ENCODE measurements at places on chromosomes 13 and 19.
A peak's percentile ranks its signal among the peaks of the same experiment; 100 is the strongest.

GRCh38 chr19:39240421-39240820 is 4.4 kb downstream of the IFNL3 start:
- no peak for DNase-seq

GRCh38 chr19:497491-497868 is 1.2 kb downstream of the MADCAM1 start:
- no peak for DNase-seq

DNA sequence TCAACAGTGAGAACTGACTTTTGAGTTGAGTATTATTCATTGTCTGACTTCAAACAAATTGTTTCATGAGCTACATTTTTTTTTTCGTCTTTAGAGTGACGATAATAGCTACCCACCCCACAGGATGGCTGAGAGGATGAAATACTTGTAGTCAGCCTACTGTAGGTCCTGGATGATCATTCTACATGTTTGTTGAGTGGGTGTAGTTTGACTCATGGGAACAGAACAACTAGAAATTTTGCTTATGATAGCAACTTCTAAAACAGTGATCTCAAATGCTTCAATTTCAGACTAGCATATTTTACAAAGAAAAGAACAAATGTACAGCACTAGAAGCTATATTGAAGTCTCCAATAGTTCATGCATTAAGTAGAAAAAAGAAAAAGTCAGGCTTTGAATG is 651.8 kb downstream of the PCDH9 start:
- DNase-seq: no peak

- peak; percentile 12 for DNase-seq
Observed at GRCh38 chr19:19115954-19116353, 22.3 kb downstream of the TMEM161A start.

DNA sequence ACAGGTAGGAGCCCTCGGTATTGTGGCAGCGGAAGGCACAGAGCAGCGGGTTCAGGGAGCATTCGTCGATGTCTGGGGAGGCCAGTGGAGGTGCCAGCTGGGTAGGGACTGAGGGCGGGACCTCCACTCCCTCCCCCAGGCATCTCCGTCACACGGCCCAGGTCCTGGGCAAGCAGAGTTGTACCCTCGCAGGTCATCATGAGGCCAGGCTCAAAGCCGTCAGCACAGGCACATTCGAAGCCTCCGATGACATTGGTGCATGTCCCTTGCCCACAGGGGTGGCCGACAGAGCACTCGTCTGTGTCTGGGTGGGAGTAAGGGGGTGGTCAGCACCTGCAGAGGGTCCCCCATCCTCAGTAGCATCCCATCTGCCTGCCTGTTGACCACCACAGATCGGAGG is 35.3 kb downstream of the CCL25 start:
- DNase-seq: no peak

DNA sequence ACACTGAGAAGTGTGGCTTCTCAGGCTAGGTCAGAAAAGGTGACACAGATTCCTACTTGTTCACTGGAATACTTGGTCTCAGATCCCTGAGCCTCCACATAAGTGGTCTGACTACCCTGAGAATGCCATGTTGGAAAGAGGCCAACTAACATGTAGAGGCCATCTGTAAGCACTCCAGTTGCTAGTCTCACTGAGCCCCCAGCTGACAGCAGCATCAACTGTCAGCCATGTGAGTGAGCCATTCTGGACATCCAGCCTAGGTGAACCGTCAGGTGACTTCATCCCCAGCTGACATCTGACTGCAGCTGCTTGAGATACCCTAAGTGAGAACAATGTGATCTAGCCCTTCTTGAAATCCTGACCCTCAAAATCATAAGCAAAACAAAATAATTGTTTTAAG is 18.1 kb upstream of the ARL11 start:
- no peak for DNase-seq

DNA sequence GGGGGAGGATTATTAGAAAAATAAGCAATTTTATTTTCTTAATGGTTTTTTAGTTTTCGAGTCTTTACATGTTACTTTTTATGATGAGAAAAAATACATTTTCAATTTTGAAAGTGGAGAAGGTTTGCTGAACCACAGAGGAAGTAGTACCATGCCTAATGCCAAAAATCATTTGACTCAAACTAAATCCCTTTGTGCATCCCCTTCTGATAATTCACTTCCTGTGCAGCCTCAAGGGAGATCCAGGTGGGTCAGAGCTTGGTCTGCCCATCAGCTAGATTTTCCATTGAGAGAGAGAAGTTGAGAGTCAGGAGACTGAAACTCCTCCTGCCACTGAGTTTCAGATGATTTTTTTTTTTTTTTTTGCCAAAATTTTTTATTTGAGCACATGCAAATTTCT is 571.7 kb downstream of the LIG4 start:
- no peak for DNase-seq

DNA sequence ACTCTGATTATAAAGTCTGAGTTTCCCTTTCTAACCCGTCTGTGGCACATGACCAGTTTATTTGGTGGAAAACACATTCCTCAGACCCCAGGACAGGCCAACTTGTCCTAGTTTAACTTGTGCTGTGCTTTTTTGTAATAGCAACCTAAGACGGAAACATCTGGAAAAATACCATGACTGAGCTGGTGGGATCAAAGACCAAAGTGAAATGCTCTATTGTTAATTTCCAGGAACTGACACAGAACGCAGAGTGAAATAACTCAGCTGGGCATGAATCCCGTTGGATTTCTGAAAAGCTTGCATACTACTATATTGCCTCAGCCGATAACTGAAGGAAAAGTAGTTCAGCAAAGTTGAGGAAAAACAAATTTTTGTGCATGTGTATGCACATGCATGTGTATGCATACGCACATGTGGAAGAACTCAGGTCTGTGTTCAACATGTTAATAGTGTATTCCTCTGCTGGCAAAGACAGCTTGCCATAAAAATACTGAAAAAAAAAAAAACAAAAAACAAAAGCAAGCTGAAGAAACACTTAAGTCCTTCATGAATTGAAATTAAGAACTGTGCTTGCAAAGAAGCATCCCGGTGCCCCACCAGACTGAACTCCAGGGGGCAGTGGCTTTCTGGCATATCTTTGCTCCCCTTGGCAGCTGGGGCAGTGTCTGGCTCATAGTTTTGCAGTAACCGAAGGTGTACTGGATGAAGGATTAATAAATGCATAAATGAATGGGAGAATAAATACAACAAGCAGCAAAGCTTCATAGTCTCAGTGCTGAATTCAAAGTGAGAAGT is 187.8 kb downstream of the LHFPL6 start:
- DNase-seq: no peak

DNA sequence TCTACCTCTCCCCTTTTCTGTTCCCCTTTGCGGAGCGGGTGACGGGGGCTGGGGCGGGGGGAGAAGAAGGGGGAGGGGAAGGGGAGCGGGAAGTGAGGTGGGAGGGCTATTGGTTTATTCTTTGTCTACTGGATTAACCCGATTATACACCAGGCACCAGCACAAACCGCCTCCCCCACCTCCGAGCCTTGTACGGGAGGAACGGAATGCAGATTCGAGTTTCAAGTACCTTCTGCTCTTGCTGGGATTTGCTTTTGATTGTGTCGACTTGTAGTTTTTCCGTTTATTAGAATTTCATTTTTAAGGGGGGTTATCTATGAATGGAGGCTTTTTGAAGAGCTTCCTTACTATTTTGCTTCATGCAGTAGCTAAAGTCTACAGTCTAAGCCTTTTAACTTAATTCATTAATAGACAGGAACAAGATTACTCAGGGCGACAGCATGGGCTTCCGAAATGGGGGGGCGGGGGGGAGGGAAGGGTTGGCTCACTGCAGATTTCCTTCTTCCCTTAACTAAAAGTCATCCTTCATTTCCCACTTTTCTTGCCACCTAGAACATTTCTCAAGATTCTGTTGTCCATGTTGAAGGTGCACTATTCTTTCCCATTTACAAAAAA is 937 bp upstream of the SPRY2 start:
- no peak for DNase-seq

DNA sequence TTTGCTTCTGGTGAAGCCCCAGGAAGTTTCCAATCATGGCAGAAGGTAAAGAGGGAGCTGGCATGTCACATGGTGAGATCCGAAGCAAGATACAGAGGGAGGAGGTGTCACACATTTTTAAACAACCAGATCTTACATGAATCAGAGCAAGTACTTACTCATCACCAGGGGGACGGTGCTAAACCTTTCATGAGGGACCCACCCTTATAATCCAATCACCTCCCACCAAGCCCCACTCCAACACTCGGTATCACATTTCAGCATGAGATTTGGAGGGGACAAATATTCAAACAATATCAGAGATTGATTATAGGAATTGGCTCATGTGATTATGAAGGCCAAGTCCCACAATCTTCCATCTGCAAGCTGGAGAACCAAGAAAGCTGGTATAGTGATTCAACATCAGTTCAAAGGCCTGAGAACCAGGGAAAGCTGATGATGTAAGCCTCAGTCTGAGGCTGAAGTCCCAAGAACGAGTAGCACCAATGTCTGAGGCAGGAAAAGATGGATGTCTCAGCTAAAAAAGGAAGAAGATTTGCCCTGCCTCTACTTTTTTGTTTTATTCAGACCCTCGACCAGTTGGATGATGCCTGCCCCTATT is 58.6 kb upstream of the WDFY2 start:
- DNase-seq: no peak

GRCh38 chr19:29483641-29483920 is 42.2 kb upstream of the VSTM2B start:
- DNase-seq: no peak

DNA sequence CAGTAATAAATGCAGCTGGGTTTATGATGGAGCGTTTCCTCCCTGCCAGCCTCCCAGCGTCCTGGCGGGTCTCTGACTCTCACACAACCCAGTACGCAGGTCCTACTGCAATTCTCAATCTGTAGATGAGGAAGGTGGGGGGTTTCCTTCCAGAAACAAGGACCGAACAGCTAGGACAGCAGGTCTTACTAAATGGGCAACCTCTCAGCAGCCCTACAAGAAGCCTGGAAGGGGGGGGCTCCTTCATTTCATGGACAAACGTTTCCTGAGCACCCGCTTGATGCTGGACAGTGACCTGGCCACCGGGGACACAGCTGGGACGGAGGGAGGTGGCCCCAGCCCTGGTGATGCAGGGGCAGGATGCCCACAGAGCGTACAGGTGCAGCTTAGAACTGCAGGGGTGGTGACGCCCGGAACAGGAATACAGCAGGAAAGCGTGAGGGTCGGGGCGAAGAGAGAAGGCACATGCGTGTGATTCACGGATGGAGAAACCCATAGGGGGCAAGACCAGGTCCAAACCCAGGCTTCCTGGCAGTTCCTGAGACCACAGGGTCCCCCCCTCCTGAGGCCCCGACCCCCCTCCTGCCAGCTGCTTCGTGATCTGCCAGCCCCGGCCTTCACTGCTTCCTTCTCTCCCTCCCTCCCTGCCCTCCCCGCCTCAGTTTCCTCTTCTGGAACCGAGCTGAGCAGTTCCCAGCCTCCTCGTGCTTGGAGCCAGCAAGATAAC is 732 bp upstream of the C2CD4C start:
- no peak for DNase-seq

DNA sequence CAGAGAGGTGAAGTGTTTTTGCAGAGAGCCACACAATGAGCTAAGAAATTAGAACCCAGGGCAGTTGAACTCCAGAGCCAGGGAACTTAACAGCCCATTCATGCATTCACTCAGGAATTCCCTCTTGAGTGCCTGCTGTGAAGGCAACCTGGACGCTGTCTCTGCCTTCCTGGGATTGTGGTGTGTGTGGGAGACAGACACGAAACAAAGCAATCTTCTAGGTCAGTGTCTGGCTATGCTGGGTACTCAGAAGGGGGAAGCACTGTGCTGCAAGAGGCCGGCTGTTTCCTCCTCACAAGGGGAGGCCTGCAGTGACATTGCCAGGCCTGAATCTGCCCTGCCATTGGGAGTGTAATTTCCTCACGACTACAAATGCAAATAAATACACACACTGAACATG is 9.7 kb downstream of the BCKDHA start:
- DNase-seq: no peak

DNA sequence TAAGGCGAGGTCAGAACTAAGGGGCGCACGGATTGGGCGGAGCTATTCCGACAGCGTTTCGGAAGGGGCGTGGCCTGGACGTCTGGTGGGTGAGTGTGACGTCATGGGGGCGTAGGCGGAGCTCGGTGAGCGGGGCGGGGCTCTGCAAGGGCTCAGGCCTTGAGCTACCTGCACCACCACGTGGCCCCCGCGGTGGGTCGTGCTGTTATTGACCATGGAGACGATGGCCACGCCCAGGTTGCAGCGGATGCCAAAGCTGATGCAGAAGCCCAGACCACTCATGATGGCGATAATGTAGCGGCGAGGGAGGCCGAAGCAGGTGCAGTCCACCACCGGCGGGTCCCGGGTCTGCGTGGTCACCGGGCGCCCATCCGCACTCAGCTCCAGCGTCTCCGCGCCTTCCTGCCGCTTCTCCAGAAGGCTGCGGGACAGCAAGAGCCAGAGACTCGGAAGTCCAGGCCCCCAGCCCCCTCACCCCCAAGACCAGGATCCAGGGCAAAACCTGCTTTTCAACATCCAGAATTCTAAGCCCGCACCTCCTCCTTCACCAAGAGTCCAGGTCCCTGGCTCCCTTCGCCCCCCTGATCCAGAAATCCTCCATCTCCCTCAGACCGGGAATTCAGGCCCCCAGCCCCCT is 4.8 kb downstream of the SLC17A7 start:
- DNase-seq: peak; percentile 53

DNA sequence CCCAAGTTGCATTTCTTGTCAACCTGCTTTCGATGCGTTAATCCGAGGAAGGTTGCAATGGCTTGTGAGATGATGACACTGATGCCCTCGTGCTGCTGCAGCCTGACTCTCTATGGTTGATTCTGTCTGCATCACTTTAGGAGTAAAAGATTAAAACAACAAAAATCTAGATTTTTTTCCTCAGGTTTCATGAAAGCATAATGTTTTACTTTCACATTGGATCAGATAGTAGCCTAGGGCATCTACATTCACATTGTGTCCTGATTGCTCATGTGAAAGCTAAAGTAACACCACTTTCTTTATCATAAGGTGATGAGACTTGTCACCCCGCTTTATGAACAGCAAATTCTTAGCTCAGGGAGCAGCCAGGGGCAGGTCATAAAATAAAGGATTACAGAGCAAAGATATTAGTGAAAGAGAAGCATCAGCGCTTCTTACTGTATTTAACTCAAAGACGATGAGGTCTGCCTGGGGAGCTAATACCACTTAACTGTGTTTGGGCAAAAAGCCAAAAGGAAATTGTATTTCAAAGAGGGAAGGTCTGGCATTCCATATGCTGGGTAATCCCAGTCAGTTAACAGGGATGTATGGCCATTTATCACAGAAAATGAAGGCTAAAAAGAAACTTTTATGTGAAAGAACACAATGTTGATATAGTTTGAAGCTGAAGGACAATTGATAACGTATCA is 270.5 kb downstream of the GPC6 start:
- DNase-seq: no peak

GRCh38 chr19:42419309-42419708 is 7.9 kb downstream of the LIPE start:
- DNase-seq: no peak

- DNase-seq: no peak
Observed at GRCh38 chr19:55621205-55621672, 3.1 kb downstream of the ZNF784 start.

- DNase-seq: no peak
Observed at GRCh38 chr19:58434217-58434616, 5.7 kb downstream of the ZNF132 start.

GRCh38 chr19:56261145-56261544 is 11.4 kb upstream of the EDDM13 start:
- DNase-seq: no peak

GRCh38 chr13:61415058-61415721 is 459 bp downstream of the PCDH20 start:
- DNase-seq: no peak

GRCh38 chr13:35514061-35514477 is 37.6 kb upstream of the MAB21L1 start:
- no peak for DNase-seq

Measured in stimulated activated CD4-positive, alpha-beta T cell treated with anti-CD3 and anti-CD28 coated beads, Interleukin-4, amount 100 ng/mL, for 4 hours (primary cell).